Sciatic nerve (tissue), 2 donors: ENCODE measurements at places on chromosomes 12 and 14.

DNA sequence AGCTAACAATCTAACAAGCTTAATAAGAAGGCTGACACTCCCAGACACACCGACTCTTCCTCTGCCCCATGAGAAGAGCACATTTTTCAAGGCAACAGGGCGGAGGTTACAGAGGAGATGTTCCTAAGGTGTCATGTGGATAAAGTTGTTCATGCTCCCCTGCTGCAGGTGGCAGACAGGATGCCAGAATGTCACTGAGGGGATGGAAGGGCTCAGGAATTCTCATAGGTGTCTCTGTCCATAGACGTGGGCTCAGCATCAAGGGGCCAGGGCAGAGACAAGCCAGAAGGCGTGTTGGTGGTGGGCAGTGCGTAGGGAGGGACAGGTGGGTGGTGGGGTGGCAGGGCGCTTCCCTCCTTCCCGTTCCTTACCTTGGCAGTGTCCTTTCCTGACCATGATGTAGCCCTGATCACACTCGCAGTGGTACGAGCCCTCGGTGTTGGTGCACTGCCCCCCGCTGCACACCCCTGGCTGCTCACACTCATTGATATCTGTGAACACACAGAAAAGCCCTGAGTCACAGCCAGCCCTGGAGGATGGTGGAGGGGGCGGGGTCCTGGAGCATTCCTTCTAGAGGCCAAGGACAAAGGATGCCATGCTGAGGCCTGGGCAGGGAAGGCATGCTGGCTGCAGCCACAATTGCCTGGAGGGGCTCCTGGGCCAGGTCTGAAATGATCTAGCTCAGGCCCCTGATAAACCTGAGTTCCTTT, 23.0 kb downstream of the ISCA2 start:
- DNase-seq: no peak

DNA sequence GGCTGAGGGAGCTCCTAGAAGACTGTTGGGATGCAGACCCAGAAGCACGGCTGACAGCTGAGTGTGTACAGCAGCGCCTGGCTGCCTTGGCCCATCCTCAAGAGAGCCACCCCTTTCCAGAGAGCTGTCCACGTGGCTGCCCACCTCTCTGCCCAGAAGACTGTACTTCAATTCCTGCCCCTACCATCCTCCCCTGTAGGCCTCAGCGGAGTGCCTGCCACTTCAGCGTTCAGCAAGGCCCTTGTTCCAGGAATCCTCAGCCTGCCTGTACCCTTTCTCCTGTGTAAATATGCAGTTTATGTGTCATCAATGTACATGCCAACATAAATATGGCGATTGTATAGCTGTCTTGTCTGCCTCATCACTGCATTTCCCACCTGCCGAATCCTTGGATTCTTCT, 7.5 kb downstream of the AMHR2 start:
- DNase-seq: no peak

DNA sequence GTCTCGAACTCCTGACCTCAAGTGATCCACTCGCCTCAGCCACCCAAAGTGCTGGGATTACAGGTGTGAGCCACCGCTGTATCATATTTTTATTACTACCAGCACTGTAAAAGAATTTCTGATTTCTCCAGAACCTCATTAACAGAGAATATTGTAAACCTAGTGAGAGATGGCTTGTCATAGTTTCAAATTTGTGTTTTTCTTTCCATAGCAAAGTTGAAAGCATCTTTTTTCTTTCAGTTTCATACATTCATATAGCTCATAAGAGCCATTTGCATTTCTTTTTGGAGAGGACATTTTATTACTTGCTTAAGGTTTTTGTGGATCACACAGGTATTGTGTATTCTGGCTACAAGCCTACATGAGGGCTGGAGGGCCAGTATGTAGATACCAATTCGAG, 58.0 kb downstream of the MIS18BP1 start:
- no peak for DNase-seq

GRCh38 chr12:120536064-120536791, 2.1 kb downstream of the RNF10 start:
- peak; percentile 32 for DNase-seq

DNA sequence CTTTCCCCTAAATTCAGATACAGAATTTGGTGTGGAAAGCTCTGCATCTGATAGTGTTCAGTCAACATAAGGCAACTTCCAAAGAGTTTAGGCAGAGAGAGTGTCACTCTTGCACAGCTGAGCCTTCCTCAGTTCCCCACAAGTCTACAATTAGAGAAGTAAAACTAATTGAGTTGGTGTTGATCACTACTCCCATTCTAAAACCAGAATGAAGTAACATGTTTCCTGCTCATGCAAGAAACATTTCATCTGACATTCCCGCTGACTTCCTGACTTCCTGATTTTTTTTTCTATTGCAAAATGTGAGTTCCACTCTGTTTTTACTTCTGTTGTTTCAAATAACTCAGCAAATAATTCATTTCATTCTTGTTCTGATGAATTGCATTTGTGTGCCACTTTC, 271.0 kb downstream of the ALG10B start:
- DNase-seq: no peak

DNA sequence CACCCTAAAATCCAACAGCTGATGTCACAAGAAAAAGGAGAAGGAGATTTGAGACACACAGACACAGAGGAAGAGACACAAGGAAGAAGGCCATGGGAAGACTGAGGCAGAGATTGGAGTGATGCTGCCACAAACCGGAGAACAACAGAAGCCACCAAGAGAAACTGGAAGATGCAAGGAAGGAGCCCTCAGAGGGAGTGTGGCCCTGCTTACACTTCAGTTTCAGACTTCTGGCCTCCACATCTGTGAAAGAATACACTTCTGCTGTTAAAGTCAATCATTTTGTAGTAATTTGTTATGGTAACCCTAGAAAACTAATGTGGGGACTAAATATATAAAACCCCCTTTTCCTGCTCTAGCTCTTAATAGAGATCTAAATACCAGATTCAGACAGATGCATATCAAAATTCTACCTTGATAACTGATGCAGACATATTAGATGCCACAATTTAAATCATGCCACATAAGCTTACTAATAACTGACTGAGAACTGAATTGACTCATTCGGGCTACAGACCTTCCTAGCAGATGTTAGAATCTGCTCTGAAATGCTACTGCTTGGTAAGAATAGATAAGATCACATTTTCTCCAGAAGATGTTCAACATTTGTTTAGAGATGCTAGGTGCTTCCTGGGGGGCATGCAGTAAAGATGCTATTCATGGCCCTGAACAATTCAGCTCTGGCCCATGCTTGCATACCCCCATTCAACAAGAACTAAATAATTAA, 113.1 kb upstream of the CCND2 start:
- DNase-seq: no peak

DNA sequence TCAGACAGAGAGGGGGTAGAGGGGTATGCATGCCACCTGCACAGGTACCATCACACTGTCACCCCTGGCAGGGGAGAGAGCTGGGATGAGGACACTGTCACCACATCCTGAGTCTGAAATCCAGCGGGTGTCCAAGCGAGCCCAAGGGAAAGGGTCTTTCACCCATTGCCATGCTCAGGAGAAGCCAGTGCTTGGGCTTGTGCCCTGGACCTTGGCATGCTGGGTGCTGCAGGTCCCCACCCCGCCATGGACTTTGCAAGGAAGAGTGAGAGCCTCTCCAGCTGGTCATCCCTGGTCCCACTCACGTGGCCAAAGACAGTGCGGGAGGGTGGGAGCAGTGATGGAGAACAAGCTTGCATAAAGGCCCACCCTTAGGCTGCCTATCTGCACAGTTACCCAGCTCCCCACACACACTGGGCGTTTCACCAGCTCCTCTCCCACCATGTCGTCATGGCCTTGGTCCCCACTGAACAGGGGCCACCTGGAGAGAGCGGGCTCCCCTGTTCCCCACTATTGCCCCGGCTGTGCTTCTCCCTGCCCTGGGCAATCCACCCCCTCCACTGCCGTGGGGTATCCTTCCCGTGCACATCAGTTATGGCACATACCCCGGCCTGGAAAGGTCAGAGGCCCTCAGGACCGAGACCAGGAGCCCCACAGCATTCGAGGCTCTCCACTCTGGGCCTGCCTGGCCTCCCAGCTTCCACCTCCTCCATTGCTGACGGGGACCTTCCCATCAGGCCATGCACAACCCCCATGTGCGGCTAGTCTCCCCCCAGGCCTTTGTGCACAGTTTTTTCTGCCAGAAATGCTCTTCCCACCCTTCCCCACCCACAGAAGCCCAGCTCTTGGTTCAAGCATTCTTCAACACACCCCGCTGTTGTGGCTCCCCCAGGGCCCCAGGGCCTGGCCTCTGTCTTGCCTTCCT, 58.6 kb upstream of the BCL11B start:
- peak; percentile 35 for DNase-seq

DNA sequence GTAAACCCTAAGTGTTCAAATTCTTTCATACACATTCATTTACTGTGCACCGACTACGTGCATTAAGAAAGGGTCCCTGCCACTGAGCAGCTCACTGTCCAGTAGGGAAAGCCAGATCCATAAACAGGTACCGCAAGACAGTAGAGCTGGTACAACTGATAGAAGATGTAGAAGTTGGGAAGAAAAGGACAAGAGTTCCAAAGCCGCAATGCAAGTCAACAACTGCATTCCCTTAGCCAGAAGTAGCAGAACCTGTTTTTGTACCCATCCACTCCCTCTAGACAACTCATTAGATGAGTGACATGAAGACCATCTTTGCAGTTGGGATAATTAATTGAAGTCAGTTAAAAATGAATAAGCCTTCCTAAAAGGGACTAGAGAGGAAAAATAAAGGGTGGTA, 1.3 kb downstream of the SENP1 start:
- no peak for DNase-seq

GRCh38 chr12:30985814-30986452, 59.4 kb downstream of the TSPAN11 start:
- DNase-seq: peak; percentile 76

- DNase-seq: no peak
Observed at GRCh38 chr12:18224745-18225144, 36.6 kb upstream of the PIK3C2G start.

- no peak for DNase-seq
Observed at GRCh38 chr12:68267892-68268396, 14.5 kb upstream of the IL22 start.

- DNase-seq: no peak
Observed at GRCh38 chr14:79540394-79540793, 670.9 kb downstream of the DIO2 start.

- DNase-seq: no peak
Observed at GRCh38 chr12:46439793-46440511, 67.4 kb upstream of the SLC38A2 start.

DNA sequence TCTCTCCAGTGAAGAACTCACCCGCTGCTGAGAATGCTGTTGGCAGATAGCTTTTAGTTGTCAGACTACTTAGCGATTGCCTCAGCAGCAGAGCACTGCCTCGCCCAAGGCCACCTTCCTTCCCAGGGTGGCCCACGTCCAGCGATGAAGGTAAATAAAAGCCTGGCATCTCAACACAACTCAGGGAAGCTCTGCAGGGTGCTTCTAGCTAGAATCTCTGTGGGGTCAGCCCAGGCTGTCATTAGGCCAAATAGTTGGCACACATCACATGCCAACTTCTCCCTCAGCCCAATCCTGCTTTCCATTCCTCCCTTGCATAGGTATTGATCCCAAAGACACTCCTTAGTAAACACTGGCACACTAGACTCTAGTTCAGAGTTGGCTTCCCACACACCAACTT, 368.1 kb upstream of the TMTC1 start:
- DNase-seq: no peak

DNA sequence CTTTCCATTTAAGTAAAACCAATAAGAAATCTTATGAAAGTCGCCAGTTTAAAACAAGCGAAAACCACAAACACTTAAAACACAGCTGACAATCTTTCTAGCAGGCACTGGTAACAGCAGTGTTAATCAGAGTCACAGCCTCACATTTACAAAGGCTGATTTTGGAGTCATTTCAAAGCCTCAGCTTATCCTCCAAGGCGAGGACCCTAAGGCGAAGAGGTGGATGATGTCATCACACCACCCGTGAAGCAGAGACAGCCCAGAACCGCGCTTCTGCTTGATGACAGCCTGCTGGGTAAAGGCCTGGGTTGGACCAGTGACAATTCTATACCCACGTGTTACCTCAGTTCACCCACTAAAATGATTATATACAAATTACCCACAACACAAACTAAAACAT, 10.1 kb downstream of the GOLGA3 start:
- no peak for DNase-seq

- peak; percentile 55 for DNase-seq
Observed at GRCh38 chr14:41605550-41606281, 960 bp upstream of the LRFN5 start.

DNA sequence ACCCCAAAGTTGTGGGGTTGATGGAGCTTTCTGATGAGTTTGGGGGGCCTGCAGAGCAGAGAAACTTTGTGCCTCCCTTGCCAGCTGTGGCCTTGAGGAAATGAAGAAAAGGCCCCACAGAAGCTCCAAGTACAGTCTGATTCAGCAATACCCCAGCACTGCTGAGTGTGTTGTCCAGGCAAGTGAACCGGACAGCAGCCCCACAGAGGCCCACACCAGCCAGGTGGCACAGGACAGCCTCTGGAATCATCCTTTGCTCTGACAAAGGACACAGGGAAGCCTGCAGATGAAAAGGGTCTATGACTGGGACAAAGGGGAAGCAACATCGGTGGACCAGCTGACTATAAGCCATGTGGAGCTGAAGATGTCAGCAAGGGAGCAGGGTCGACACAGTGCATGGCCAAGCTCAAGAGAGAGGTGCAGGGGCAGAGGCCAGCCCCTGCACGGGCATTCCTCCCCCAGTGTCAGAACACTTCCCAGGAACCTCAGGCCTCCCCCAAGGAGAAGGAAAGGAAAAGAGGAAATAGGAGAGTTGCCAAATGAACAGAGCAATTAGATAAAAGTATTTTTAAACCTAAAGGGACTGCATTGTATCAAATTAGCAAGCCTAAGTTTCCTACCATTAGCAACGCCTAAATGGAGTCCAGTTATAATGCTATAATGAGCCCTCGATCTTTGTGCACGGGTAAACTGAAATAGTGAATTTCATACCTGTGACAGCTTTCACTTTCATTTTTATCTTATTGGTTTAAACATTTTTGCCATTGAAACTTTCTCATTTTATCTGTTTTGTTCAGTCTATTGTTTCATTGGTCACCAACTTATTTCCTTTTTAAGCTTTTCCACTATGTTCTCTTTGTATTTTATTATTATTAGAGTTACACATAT, 46.3 kb upstream of the PTGDR start:
- no peak for DNase-seq

GRCh38 chr12:20508962-20509361, 140.6 kb downstream of the PDE3A start:
- DNase-seq: no peak

- DNase-seq: peak; percentile 51
Observed at GRCh38 chr14:101929946-101930345, 34.4 kb upstream of the DYNC1H1 start.

DNA sequence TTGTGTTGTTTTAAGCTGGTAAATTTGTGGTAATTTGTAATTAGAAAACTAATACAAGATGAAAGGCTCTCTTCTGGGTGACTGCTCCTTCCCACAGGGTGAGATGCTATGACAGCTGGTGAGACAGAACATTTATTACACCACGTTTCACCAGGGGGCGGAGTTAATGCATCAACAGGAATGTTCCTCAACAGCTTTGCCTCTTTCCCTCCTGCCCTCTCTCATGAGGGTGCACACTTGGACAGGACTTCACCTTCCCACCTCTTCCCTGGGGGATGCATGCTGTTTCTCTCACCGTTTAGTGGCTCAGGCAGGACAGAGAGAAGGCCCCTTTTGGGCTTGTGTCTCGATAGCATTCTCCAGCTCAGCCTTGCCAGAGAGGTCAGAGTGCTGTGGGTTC, 13.4 kb upstream of the PPP1R1A start:
- no peak for DNase-seq

- no peak for DNase-seq
Observed at GRCh38 chr12:94193168-94193567, 44.8 kb downstream of the PLXNC1 start.
